Activated T-helper 2 cell treated with anti-CD3 and anti-CD28 coated beads, Interferon-gamma antibody, Interleukin-2, Interleukin-4, amounts not matched to agents 10 μg/mL and 5 μg/mL and 100 μg/mL, durations not matched to agents 14 hours and 24 hours and 36 hours (primary cell): ENCODE measurements at places on chromosomes 5 and 9. TPM values are rescaled to one million over a fixed set of nuclear protein-coding genes. Genes with fewer than 3 reads are reported as not detected.

- no peak for DNase-seq
Measured at GRCh38 chr9:81363916-81364480, 325.3 kb downstream of the TLE1 start.

Gene SLC6A7
- total RNA-seq = not detected in 2 replicates

Gene SV2C
- total RNA-seq = 0.05 and 0.32 TPM in 2 replicates

Gene STKLD1
- total RNA-seq = 0.87 and 1.0 TPM in 2 replicates

GRCh38 chr5:76742583-76742982 is 26.7 kb downstream of the F2R start:
- no peak for DNase-seq

Gene APBA1
- 0.98 and 0.99 TPM in 2 replicates for total RNA-seq

Gene MIER3
- total RNA-seq = 24.1 and 28.3 TPM in 2 replicates

Gene ALDH7A1
- total RNA-seq = 3.1 and 3.5 TPM in 2 replicates

DNA sequence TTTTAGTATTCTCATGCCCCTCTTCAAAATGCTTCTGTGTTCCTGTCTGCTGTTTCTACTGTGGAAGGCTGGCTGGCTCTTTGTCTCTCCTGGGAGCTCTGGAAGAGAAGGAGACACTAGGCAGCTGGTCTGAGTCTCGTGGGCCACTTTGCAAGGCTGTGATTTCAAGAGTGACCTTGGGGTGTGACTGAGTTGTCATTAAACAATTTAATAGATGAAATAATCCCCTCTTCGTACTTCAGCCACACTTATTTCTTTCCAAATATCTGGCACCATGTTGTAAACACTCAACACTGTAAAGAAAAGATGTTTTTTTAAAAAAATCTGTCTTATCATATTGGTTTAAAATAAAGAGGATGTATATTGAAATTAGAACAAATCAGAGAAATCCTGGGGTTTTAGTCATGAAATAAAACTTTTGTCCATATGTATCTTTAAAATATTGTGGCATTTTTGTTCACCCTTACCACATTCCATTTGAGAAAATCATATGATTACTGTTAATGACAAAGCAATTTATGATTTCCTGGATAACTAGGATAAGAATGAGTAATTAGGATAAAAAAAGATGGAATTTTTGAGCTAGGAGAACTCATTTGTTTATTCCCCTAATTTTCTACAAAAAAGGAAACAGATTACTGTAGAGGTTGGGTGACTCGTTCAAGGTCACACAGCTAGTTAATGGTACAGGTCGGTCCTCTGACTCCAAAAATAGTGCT is 200.8 kb downstream of the MAT2B start:
- DNase-seq = no peak

DNA sequence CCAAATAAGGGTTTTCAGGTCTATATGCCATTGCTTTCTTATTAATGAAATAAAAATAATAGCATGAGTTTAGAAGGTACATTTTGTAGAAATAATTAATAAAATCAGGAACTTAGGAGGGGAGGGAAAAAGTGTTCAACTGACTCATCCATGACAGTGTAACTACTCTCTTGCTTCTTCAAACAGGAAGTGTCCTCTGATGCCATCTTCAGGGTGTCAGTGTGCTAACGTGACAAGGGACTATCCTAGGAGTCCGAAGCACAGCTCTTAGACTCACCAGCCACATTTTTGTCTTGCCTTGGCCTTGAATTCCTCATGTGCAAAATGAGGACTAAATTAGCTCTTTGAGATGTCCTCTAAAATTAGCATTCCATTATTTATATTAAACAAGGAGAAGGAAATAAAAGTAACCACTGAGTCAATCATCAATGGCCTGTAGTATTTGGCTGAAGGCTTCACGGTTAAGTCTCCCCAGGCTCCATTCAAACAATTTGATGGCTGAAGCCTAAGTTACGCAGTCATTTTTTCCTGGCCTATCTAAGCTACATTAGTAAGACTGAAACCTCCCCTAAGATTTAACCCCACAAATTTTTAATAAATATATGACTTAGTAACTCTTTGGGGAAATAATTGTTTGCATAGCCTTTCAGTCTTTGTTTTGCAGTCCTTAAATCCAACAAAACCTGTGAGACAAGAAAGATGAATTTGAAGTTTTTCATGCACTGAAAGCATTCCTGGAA is 151.1 kb downstream of the ARL15 start:
- no peak for DNase-seq

DNA sequence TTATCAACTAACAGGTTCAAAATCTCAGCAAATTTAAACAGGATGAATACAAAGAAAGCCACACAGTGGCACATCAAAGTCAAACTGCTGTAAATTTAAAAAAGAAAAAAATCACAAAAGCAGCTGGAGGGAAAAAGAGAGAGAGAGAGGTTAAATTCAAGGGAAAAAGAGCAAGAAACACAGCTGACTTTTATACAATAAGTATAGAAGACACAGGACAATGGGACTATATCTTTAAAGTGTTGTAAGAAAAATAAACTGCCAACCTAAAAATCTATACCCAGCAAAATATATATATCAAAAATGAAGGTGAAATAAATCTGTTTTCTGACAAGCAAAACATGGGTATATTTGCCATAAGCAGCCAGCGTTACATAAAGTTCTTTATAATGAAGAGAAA is 261.5 kb downstream of the TLE1 start:
- no peak for DNase-seq

GRCh38 chr9:131496844-131497405 is 5.8 kb upstream of the POMT1 start:
- no peak for DNase-seq

DNA sequence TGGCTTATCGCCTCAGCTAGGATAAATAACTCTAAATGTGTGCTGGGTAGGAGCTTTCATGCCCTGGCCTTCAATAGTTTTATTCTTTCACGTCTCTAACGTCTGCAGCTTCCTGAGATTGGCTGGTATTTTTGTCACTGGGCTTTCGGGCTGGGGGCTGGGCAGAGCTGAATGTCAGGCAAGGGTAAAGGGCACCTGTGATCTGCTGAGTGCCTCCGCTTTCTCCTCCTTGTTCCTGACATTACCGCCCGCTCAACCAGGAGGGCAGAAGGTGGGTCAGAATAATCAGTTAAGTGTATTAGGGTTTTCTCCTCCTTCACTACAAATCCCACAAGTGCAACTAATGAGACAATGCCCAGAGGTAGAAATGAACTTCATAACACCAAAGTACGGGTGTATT is 216.6 kb downstream of the TSSK1B start:
- DNase-seq = no peak

GRCh38 chr5:68420476-68421344 is 205.2 kb downstream of the PIK3R1 start:
- DNase-seq = no peak

- no peak for DNase-seq
Measured at GRCh38 chr5:140575309-140575708, 10.7 kb downstream of the SLC35A4 start.

DNA sequence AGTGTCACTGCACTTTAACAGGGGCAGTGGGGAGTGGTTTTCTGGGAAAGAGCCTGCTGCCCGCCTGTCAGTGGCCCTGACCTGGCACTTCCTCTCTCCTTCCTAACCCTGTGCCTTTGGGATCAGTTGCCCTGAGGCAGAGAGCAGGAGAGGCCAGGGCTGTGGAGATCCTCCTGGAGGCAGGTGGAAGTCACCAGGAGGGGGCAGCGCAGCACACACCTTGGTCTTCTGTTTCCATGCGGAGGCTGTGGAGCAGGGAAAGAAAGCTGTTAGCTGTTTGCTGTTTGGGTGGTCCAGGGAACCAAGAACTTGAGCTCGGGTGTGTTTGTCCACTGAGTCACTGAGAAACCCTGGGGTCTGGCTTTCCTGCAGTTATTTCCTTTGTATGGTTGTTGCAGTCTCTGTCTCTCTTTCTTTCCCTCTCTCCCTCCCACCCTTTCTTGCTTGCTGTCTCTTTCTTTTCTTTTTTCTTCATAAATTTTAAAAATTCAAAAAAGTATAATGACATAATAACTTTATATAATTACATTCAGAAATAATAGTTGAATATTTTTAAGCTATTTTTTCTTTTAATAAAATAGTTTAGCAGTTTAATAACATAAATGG is 28.1 kb downstream of the NTRK2 start:
- DNase-seq = no peak
